ENCODE measurements at places on chromosomes 5 and 9.

GRCh38 chr9:95111716-95112115 lies 205.8 kb downstream of the FANCC start:
- DNase-seq = no peak

GRCh38 chr9:127225801-127226625 lies 38.6 kb upstream of the GARNL3 start:
- DNase-seq = no peak

GRCh38 chr5:100659080-100659795 lies 124.1 kb downstream of the FAM174A start:
- DNase-seq = no peak

- no peak for DNase-seq
These were observed 14.4 kb downstream of the GLDC start for GRCh38 chr9:6631207-6631512.

DNA sequence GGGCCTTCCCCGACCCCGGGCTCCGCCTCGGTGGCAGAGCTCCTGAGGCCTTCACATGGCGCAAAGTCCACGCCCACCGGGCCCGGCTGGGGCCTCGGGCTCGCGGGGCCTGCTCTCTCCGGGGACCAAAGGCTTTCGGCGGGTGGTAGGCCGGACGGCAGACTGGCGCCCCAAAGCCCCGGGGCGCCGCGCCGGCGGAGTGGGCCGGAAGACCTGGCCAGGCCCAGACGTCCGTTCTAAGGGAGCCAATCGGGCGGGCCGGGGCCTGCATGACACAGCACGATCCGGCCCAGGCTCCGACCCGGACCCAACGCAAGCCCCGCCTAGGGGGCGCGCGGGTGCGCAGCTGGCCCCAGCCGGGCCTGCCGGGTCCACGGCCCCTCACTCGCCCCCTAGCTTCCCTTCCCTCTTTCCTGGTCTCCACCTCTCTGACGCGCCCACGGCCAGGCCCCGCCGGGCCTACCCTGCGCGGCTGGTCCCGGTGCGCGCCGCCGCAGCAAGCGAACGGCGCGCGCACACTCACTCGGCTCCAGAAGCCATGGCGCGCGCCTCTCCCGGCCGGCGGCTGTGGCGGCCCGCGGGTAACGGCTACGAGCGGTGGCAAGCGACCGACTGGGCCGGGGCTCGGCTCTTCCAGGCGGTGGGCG lies 488 bp downstream of the VCP start:
- DNase-seq = peak; percentile 60

- DNase-seq = no peak
These were observed 299.6 kb upstream of the KLF4 start for GRCh38 chr9:107789001-107789700.

DNA sequence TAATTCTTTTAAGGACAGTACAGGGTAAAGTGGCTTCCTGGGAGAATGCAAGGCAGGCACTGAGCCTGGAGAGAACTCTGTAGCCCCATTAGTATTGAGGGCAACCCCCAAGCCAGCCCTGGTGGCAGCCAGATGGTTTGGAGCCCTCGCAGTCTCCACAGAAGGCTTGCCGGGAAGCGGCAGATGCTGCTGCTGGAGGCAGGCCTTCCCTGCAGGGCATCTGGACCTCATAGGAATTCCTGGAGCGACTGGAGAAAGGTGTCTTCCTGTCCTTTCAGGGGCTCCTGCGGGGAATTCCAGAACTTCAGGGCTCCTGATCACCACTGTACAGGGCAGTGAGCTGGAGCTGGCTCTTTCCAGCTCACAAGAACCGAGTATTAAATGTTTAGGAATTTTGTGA lies 167.5 kb downstream of the INSYN2B start:
- DNase-seq = no peak

DNA sequence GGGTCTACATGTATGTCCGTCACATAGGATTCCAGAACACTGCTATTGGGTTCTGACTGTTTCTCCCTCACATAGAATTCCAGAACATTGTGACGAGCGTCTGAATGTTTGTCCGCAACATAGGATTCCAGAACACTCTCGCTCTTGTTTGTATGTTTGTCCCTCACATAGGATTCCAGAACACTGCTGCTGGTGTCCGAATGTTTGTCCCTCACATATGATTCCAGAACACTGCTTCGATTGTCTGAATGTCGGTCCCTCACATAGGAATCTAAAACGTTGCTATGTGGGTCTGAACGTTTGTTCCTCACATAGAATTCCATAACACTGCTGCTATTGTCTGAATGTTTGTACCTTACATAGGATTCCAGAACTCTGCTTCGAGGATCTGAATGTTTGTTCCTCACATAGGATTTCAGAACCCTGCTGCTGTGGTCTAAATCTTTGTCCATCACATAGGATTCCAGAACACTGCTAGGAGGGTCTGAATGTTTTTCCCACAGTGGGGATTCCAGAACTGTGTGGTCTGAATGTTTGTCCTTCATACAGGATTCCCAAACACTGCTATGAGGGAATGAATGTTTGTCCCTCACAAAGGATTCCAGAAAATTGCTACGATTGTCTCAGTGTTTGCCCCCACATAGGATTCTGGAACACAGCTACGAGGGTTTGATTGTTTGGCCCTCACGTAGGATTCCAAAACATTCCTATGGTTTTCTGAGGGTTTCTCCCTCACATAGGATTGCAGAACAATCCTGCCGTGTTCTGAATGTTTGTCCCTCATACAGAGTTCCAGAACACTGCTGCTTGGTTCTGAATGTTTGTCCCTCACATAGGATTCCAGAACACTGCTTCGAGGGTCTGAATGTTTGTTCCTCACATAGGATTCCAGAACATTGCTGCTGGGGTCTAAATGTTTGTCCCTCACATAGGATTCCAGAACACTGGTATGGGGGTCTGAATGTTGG lies 220.5 kb downstream of the FOXD4L6 start:
- no peak for DNase-seq

DNA sequence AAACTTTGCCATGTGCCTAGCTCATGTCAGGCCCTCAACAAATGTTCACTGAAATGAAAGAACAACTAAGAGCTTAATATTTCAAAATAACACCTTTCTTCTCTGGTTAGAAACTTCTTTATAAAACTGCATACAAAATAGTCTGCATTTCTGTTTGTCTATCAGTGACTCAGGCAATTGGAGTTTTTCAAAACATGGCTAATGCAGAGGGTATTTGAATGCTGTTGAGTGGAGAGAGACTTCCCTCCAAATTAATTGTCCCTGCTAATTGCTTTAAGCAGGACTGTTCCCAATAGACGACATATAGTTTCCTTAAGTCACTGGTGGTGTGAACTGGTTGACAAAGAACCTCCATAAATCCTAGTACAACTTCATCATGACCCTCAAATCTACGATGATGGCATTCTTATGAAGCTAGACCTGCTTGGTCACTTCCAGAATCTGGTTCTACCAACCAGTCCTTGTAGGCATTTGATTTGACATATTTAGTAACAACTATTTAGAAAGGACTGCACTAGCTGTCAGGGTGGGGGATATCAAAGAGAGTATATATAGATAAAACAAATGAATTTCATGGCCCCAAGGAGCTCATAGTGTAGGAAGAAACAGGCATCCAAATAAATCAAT lies 84.5 kb downstream of the PRLR start:
- no peak for DNase-seq

- peak; percentile 82 for DNase-seq
These were observed 32.7 kb downstream of the ANXA2R start for GRCh38 chr5:43007246-43007910.

DNA sequence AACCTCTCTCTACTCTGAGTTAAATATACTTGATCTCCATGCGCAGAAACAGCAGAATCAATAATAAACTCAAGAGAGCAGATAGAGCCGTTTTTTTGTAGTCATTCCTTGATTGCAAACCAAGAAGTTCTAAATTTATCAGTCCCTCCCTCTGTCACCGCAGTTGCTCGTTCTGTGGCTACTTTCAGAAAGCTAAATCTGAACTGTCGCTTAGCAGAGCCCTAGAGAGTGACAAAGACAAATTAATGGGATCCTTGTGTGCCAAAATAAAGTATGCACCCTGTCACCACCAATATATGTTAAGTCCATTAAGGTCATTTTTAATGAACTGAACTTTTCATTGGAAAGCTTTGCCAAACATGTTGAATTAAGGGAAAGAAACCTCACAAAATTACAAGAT lies 218.3 kb downstream of the ADAMTSL1 start:
- DNase-seq = no peak

- no peak for DNase-seq
These were observed 61.5 kb upstream of the FOXE1 start for GRCh38 chr9:97791542-97791941.

GRCh38 chr5:67807439-67807888 lies 408.1 kb upstream of the PIK3R1 start:
- no peak for DNase-seq

DNA sequence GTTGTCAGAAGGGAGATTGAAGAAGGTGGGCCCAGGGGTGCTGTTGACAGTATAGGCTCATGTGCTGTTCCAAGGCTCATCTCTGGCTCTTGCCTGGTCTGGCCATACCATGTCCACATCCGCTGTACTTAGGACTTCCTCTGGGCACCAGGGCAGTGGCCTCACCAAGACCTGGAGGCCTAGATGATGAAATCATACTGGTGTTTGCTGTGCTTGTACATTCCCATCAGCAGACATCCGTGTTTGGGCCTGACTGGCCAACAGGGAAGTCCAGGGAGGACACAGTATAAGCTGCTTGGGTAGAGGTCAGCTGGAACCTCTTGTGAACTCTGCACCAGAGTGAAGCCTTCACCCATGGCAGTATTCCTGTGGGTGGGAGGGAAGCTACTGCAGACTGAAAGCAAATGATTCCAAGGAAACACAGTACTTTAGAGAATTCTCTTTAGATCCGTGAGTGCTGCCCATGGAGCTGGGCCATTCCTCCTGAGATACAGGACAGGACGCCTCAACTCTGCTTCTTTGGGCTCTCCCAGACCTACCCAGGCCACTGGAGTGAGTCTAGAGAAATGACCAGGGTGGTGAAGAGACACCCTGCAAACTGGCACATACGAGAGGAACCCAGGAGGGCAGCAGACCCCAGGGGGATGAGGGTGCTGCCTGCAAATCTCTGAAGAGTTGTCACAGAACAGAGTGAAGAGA lies 22.5 kb downstream of the POLR1E start:
- no peak for DNase-seq

GRCh38 chr9:75200892-75201470 lies 112.7 kb downstream of the OSTF1 start:
- no peak for DNase-seq

- no peak for DNase-seq
These were observed 320.1 kb downstream of the MLLT3 start for GRCh38 chr9:20302197-20302596.

- DNase-seq = no peak
These were observed 70.7 kb upstream of the MAN2A1 start for GRCh38 chr5:109619021-109619460.

- no peak for DNase-seq
These were observed 13.4 kb downstream of the PTPA start for GRCh38 chr9:129124506-129125069.

GRCh38 chr5:135010502-135011354 lies 23.3 kb downstream of the PITX1 start:
- no peak for DNase-seq

GRCh38 chr9:6000955-6001354 lies 14.5 kb downstream of the RANBP6 start:
- DNase-seq = no peak

DNA sequence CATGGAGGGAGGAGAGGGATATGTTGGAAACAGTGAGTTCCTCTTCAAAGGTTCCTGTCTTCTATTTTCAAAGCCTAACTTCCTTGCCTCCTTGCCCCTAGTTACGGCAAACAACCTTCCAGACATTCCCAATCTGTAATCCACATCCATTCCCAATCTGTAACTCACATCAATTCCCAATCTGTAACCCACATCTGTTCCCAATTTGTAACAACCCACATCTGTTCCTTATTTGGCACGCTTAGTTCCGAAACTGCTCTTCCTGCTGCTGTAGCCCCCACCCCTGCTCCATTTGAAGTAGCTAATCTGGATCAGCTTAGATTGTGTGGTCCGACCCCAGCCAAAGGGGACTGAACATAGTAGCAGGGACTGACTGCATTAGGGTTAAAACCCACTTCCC lies 23.9 kb upstream of the IDNK start:
- DNase-seq = no peak

GRCh38 chr9:92550765-92551164 lies 15.0 kb upstream of the ECM2 start:
- no peak for DNase-seq

DNA sequence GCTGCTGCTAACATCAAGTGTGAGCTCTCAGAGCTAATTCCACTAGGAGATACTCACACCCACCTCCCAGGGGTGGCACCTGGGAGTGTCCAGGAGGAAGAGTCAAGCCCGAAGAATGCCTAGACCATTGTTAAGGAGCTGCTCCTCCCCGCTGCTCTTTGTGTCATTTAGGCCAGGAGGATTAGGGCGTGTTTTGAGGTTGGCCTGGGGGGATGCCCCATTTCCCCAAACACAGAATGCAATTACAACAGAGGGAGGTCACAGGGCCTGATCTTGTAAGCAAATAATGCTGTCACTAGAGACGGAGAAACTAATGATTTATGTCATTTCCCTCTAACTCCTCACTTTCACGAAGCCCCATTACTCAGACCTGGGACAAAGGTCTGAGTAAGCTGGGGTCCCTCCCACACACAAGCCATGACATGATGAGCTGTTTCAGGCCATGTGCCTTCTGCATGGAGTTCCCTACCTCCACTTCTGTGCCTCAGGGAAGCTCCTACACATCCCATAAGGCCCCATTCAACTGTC lies 312.5 kb downstream of the ACTL7B start:
- DNase-seq = peak; percentile 66

- DNase-seq = no peak
These were observed 857 bp downstream of the ADAM19 start for GRCh38 chr5:157574456-157575380.

GRCh38 chr5:160199410-160199911 lies 29.8 kb upstream of the FABP6 start:
- DNase-seq = peak; percentile 13

DNA sequence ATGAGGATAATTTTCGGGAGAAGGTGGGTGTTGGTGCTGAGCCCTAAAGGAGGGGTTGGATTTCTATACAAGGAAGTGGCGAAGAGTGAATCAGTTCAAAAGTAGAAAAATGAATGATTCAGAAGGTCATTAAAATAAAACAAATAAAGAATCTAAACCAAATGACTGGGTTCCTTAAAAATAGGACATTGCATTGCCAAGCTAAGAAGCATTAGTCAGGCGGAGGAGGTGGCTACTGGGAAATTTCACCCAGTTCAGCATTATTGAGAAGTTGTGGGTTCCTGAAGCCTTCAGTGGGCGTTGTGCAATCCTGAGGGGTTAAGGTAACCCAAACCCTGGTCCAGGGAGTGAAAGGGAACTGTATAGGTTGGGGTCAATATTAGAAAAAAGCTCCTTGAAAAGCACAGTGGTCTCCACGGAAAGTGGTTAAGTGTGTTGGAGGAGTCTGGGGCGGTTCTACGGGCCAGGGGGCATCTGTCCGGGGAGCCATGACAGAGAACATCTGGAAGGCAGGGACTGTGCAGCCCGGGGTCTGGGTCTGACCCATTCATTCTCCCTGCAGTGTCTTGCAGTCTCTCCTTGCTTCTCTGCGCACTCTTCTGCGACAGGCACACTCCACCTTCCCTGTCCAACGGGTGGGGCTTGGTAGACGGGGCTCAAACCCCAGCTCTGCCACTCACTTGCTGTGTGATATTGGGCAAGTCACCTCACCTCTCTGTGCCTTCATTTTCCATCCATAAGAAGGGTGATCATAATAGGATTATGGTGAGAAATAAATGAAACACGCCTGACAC lies 27.6 kb upstream of the DUSP1 start:
- no peak for DNase-seq

GRCh38 chr5:154627698-154628678 lies 127.2 kb upstream of the LARP1 start:
- DNase-seq = no peak
